ENCODE measurements at places on chromosomes 6 and 20. TPM values are rescaled to one million over a fixed set of nuclear protein-coding genes. Genes with fewer than 3 reads are reported as not detected.

DNA sequence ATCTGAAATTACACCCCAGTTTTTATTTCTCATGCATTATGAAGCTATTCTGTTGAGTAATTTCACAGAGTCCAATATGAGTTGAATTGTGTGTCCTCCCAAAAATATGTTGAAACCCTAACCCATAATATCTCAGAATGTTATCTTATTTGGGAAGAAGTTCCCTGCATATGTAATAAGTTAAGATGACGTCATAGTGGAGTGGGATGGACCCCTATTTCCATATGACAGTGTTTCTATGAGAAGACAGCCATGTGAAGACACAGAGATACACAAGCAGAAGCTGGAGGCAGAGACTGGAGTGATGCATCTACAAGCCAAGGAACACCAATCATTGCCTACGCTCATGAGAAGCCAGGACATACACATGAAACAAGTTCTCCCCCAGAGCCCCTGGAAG lies 81.3 kb downstream of the RFPL4B start:
- no peak overlapping the region for H3K27ac ChIP-seq
- H3K4me3 ChIP-seq, result no peak overlapping the region
- no peaks in the 10 kb centered on the region for H3K36me3 ChIP-seq

- H3K36me3 ChIP-seq, result no peaks in the 10 kb centered on the region
- no peak overlapping the region for H3K27ac ChIP-seq
- no peak overlapping the region for H3K4me3 ChIP-seq
- no peaks in the 10 kb centered on the region for H3K4me1 ChIP-seq
- H3K27me3 ChIP-seq, result no peaks in the 10 kb centered on the region
- no peak for DNase-seq
Observed at GRCh38 chr6:34359418-34360158, 32.9 kb downstream of the NUDT3 start.

DNA sequence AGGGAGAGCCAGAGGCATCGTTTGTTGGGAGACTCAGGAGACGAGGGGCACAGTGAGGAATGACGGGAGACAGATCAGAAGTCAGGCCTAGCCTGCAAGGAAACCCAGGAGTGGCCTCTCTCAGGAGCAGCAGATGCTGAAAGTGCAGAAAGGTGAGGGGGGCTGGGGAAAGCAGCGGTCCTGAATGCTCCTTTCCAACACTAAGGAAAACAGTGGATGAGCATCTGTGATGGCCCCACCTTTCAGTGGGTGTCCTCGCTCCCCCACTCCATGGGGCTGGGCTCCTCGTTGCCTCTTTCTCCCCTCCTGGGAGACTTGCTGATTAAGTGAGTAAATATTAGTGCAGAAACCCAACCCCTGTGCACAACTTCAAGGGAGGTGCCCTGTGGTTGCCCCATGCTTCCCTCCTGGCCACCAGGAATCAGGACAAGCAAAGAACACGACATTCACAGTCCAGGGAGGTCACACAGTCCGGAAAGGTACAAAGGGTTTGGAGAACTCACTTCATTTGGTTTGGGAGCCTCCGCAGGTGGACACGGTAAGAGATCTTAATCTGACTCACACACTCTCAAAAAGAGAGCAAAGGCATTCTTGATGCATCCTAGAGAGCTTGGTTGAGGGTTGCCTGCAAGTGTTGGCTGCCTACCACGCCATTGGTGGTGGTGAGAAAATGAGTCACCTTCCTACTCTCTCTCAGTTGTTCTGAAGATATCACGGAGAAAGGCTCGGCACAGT lies 9.7 kb upstream of the BPIFB1 start:
- H3K4me1 ChIP-seq, result no peaks in the 10 kb centered on the region
- no peak overlapping the region for H3K4me3 ChIP-seq
- DNase-seq, result no peak
- H3K27me3 ChIP-seq, result no peaks in the 10 kb centered on the region

GRCh38 chr6:11833626-11834592 lies 55.3 kb upstream of the ADTRP start:
- no peak for DNase-seq
- no peaks in the 10 kb centered on the region for H3K36me3 ChIP-seq
- H3K4me1 ChIP-seq, result no peaks in the 10 kb centered on the region
- H3K27me3 ChIP-seq, result no peaks in the 10 kb centered on the region

GRCh38 chr6:96675597-96675996 lies 112.7 kb downstream of the FHL5 start:
- no peaks in the 10 kb centered on the region for H3K36me3 ChIP-seq
- H3K27me3 ChIP-seq, result no peaks in the 10 kb centered on the region
- no peak overlapping the region for H3K27ac ChIP-seq

- no peak overlapping the region for H3K4me3 ChIP-seq
- no peaks in the 10 kb centered on the region for H3K36me3 ChIP-seq
- no peaks in the 10 kb centered on the region for H3K27me3 ChIP-seq
- DNase-seq, result no peak
- H3K27ac ChIP-seq, result no peak overlapping the region
Observed at GRCh38 chr6:76004202-76004601, 68.3 kb downstream of the IMPG1 start.

DNA sequence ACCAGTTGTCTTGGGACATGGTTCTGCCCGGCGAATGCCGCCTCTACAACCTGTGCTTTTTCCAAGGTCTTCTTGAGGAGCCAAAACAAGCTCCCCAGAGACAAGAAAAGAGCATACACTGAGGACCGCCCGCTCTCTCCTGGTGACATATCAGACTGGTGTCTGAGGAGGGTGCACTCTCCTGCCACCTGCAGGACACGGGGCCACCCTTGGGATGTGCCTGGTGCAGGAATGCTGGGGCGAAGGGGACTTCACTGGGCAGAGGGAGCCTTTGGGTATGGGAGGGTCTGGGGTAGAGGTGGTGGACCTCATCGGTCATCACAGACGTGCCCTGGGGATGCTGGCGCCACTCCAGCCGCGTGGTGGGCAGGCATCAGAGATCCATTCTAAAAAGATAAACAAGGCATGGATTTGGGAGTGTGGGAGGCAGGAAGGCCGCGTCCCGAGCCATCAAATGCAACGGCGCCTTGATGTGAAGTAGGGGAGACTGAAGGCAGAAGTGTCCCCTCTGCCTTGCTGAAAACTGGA lies 163.3 kb downstream of the CD83 start:
- H3K4me1 ChIP-seq, result peaks cover 18% of the 10 kb centered on the region
- DNase-seq, result no peak
- no peaks in the 10 kb centered on the region for H3K36me3 ChIP-seq
- no peak overlapping the region for H3K27ac ChIP-seq
- no peak overlapping the region for H3K4me3 ChIP-seq

- H3K4me1 ChIP-seq, result no peaks in the 10 kb centered on the region
- no peak for DNase-seq
- H3K36me3 ChIP-seq, result no peaks in the 10 kb centered on the region
- no peak overlapping the region for H3K4me3 ChIP-seq
- no peak overlapping the region for H3K27ac ChIP-seq
Observed at GRCh38 chr6:117711369-117711768, 36.1 kb downstream of the NUS1 start.

GRCh38 chr6:132446141-132446854 lies 45.0 kb upstream of the MOXD1 start:
- no peaks in the 10 kb centered on the region for H3K36me3 ChIP-seq
- no peaks in the 10 kb centered on the region for H3K27me3 ChIP-seq
- no peaks in the 10 kb centered on the region for H3K4me1 ChIP-seq
- no peak overlapping the region for H3K27ac ChIP-seq
- no peak for DNase-seq

DNA sequence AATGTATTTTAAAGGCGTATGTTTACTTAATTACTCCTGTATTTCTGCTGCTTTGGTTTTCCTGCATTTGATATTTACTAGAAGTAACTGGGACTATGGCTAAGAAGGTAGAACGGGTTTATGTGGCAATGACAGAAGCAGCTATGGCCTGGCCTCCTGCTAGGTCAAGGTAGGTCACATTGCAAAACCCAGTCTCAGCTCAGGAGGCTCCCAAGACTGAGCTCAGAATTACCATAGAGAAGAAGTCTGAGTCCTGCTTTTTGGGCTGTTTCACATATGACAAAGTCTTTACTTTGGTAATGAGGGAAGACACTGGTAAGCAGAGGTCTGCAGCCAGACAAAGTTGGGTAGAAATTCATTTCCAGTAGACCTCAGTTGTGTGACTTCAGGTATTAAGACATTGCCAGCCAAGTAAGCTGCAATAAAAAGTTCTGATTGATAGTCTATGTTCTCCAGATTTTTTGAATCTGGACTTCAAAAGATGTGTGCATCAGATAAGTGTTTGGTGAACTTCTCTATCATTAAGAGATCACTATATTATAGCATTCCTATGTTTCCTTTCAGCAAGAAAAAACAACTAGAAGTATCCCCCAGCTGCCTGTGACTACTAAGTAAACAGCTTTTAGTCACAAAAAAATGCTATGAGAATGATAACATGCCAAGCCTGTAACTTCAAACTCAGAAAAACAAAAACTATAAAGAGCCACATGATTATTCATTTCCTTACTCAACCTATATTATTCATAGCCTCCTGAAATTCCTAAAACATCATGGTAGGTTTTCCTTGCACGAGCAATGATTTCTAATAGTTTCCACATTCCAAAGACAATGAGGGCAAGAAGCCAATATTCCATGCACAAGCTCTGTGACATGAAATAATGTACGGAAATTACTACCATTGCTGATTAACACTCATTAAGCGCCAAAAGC lies 312.3 kb downstream of the HAO1 start:
- no peaks in the 10 kb centered on the region for H3K4me1 ChIP-seq
- no peaks in the 10 kb centered on the region for H3K27me3 ChIP-seq
- no peaks in the 10 kb centered on the region for H3K36me3 ChIP-seq
- DNase-seq, result no peak

DNA sequence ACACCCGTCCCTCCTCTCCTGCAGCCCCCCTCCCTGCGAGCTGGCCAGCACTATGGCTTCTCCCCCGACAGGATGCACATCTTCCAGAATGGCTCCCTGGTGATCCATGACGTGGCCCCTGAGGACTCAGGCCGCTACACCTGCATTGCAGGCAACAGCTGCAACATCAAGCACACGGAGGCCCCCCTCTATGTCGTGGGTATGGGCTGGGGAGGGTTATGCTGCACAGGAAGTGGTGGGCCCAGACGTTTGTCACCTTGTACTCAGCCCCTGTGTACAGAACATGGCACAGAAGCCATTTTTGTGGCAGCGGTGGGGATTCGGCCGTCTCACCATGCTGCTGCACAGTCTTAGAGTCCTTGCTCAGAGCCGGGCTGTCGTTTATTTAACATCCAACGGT lies 29.0 kb upstream of the SRF start:
- H3K27me3 ChIP-seq, result no peaks in the 10 kb centered on the region
- H3K4me1 ChIP-seq, result peaks cover 14% of the 10 kb centered on the region
- H3K27ac ChIP-seq, result no peak overlapping the region
- H3K4me3 ChIP-seq, result no peak overlapping the region

DNA sequence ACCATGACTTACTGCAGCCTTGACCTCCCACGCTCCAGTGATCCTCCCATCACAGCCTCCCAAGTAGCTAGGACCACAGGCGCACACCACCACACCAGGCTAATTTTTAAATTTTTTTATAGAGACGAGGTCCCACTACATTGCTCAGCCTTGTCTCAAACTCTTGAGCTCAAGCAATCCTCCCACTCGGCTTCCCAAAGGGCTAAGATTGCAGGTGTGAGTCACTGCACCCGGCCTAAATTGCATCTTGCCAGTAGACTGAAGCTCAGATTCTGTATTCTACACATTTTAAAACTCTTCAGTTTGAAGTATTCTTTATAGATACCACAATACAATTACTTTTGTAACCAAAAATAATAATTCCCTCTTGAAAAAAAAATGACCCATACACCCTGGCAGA lies 11.4 kb downstream of the NUDT3 start:
- no peaks in the 10 kb centered on the region for H3K27me3 ChIP-seq
- no peak overlapping the region for H3K27ac ChIP-seq
- H3K4me1 ChIP-seq, result no peaks in the 10 kb centered on the region

DNA sequence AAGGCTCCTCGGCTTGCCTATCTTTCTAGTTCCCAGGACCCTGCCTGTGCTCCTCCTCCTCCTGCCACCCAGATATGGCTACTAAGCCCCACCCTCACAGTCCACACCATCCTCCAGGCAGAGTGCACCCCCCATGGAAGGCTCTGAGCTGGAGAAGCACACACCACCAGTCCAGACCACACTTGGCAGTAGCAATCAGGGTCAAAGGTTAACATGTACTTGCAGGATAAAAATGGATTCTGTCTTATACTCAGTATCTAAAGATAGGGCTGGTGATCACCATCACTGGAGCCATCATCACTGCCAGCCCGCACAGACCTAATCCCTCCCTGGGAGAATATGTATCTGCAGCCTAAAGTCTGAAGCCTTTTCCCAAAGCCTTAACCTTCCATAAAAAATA lies 83.4 kb downstream of the PRKN start:
- H3K36me3 ChIP-seq, result no peaks in the 10 kb centered on the region
- no peaks in the 10 kb centered on the region for H3K27me3 ChIP-seq
- peaks cover 5% of the 10 kb centered on the region for H3K4me1 ChIP-seq
- no peak overlapping the region for H3K4me3 ChIP-seq
- DNase-seq, result no peak

DNA sequence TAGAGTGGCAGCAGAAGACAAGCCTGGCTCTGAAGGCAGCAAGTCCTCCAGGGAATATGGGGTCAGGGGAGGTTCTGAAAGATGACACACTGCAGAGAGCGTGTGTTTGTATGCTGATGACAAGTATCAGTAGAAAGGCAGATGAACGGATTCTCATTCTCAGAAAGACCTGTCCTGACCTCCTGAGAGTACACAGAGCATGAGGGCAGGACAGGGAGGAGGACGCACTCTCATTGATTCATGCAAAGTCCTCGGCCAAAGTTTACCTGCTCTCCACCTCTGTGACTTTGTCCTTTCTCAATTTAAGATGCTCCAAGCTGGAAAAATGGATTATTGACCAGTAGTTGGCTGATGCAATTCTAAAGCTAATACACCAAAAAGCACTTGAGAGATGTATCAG lies 156.7 kb downstream of the LPA start:
- no peak overlapping the region for H3K4me3 ChIP-seq
- no peaks in the 10 kb centered on the region for H3K27me3 ChIP-seq
- no peaks in the 10 kb centered on the region for H3K4me1 ChIP-seq
- no peak for DNase-seq
- no peaks in the 10 kb centered on the region for H3K36me3 ChIP-seq

- H3K4me3 ChIP-seq, result no peak overlapping the region
- H3K36me3 ChIP-seq, result no peaks in the 10 kb centered on the region
- H3K4me1 ChIP-seq, result no peaks in the 10 kb centered on the region
- DNase-seq, result no peak
Observed at GRCh38 chr6:164404812-164405488, 904.5 kb downstream of the C6orf118 start.

GRCh38 chr6:31908791-31909190 lies 6.9 kb upstream of the ZBTB12 start:
- no peaks in the 10 kb centered on the region for H3K36me3 ChIP-seq
- H3K27me3 ChIP-seq, result no peaks in the 10 kb centered on the region
- H3K4me3 ChIP-seq, result no peak overlapping the region
- no peak for DNase-seq
- H3K27ac ChIP-seq, result no peak overlapping the region

- no peaks in the 10 kb centered on the region for H3K27me3 ChIP-seq
- H3K36me3 ChIP-seq, result no peaks in the 10 kb centered on the region
- H3K4me3 ChIP-seq, result no peak overlapping the region
- H3K27ac ChIP-seq, result no peak overlapping the region
Observed at GRCh38 chr6:165782134-165782533, 119.1 kb upstream of the PDE10A start.

The OR14J1 gene
- total RNA-seq, result not detected

The NANP gene
- 5.1 TPM for total RNA-seq

The ADIG gene
- total RNA-seq, result not detected

The CLPSL1 gene
- not detected for total RNA-seq

The PRDM1 gene
- total RNA-seq, result 1.8 TPM

The SIM1 gene
- not detected for total RNA-seq

The CALHM4 gene
- total RNA-seq, result not detected

The FOXC1 gene
- total RNA-seq, result 13.5 TPM

The SYCP2L gene
- total RNA-seq, result 0.20 TPM

Measured in right atrium auricular region (tissue), 2 donors.